ENCODE measurements at places on chromosomes 2 and 18.

DNA sequence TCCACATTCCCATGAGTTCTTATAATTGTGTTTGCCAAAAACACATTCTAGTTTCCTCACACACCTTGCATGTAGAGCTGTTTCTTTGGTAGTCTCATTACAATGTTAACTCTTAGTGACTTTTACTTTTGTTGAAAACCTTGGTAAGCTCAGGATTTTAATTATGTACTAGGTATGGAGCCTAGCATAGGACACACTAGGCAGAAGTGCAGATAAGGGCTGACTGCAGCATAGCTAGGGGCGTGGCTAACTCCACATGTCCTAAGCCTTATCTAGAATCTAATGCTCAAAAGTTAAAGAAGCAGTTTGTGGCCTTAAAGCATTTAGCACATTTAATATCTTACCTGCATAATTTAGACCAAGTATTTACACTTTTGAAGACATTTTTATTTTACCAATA is 153.7 kb upstream of the FBXO11 start:
- DNase-seq: no peak

- DNase-seq: no peak
Measured at GRCh38 chr2:11835403-11835802, 89.0 kb downstream of the LPIN1 start.

DNA sequence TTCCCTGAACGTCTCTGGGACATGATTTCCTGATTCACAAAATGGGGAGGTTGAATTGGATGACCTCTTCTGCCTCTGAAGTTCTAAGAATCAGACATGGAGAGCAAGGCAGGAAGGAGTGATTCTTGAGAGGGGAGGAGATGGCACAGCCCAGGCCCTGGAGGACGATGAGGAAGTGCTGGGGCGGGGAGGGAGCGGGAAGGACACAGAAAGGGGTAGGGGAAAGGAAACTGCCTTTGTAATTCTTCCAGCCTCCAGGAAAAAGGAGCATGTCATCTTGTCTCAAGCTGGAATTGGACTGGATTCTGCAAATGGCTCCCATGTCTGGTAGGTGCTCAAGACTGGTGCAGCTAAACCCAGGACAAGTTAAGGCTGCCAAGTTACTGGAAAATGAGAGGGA is 97.0 kb upstream of the NCK2 start:
- DNase-seq: no peak

GRCh38 chr2:43114210-43114609 is 112.2 kb downstream of the ZFP36L2 start:
- DNase-seq: peak; percentile 96

GRCh38 chr2:121748202-121748601 is 7.2 kb upstream of the TSN start:
- peak; percentile 28 for DNase-seq

DNA sequence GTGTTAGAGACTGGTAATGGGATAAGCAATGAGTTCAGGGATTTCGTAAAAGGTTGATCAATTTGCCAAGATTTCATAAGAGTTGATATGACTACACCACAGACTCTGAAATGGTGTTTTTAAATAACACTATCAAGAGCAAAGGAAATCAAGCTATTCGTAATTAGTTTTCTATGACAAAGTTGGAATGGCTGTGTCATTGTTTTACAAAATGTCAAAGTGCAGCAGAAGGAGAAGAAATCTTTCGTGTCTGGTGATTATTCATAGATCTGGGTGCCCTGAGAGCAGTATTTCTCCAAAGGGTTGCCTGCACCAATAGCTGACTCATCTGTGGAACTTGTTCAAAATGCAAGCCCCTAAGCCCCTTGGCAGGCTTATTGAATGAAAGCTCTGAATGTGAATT is 70.1 kb downstream of the NABP1 start:
- no peak for DNase-seq

- no peak for DNase-seq
Measured at GRCh38 chr2:215028231-215028630, 110.2 kb downstream of the ABCA12 start.

GRCh38 chr2:20225294-20226151 is 593 bp upstream of the SDC1 start:
- DNase-seq: peak; percentile 60

- DNase-seq: no peak
Measured at GRCh38 chr18:32769586-32770053, 3.2 kb downstream of the KLHL14 start.

- no peak for DNase-seq
Measured at GRCh38 chr18:61975526-61976326, 82.9 kb upstream of the RNF152 start.

DNA sequence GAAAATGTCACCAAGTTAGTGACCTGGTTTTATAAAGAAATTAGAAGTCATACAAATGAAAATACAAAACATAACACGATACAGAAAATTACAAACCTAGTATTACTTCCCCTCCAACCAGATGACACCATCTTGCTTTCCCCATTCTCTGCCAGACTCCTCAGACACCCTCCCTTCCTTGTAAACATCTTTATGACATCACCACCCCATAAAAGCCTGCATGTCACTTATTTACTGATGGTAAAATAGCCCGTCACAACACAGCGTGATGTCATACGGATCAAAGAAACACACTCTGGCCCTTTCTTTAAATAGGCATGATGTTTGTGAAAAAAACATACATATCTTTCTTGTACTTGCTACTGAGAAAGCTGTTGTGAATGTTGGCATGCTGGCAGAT is 254.8 kb upstream of the SOX11 start:
- DNase-seq: no peak

GRCh38 chr2:119255760-119256581 is 32.3 kb downstream of the STEAP3 start:
- peak; percentile 92 for DNase-seq

GRCh38 chr2:129923265-129924091 is 56.0 kb upstream of the RAB6C start:
- DNase-seq: peak; percentile 36

DNA sequence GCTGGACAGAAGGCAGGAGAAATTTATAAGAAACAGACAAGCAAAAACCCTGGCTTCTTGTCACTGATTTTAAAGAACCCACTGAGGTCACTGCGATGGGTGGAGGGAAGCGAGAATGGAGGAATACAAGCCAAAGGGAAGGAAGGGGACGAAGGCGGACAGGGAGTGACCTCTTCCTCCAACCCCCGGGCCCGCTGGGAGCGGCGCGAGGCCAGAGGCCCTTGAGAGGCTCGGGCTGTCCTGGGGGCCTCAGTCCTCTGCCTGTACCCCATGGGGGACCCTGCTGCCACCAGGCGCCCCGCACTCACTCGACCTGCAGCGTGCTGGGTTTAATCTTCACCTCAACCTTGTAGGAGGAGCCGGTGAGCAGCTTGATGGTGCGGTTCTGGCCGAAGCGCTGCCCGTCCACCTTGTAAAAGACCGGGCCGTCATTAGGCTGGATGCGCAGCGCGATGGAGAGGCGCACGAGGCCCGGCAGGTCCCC is 793 bp downstream of the CNRIP1 start:
- peak; percentile 40 for DNase-seq

DNA sequence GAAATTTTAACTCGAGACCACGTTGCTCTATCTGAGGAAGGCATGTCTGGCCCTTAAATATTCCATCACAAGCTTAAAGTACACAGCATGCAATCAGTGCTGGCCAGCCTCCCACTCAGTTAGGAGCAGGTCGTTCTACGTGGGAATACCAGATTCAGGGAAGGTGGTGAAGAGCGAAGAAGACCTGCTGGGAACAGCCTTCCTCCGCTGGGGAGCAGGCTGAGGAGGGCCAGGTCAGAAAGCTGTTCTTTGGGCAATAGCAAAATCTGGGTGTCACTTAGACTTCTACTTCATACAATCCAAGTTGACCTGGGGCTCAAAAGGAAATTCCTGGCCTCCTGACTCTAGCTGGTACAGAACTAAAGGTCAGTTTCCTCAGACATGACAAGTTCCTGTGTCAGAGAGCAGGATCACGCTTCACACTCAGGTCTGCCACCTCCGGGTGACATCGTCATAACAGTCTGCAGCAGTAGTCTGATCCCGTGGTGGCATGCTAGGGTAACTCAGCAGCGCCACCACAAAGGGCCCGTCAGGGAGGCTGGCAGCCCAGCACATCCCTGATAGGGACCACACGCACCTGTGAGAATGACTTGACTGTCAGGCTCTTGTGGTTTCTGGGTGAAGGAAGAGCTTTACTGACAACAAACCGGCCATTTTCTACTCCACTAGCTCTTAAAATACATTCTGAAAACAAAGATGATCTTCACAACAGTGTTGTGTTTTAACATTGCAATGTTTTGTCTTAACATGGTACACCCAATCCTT is 35.2 kb upstream of the NAPG start:
- DNase-seq: no peak

- peak; percentile 86 for DNase-seq
Measured at GRCh38 chr2:74502720-74503505, 3.5 kb upstream of the LBX2 start.

- peak; percentile 48 for DNase-seq
Measured at GRCh38 chr2:673615-674320, 3.4 kb downstream of the TMEM18 start.

- DNase-seq: no peak
Measured at GRCh38 chr18:74356959-74357358, 41.3 kb downstream of the C18orf63 start.

GRCh38 chr2:101287303-101287702 is 21.2 kb downstream of the RNF149 start:
- no peak for DNase-seq

DNA sequence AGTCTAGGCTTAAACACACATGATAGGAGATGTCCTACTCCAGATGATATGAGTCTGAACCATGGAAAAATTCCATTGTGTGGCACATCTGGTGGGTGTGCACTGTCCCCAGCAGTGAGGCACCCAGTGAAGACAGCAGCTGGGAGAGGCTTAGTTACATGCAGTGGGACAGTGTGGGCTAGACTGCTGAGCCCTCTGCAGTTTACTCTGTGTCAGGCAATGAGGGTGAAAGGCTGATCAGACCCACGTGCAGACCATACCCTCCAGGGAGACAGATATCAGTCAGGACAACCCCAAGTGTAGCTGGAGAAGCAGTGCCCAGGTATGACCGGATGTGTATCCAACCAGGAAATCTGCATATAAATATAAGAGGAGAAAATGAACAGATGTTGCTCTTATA is 13.4 kb downstream of the IL37 start:
- DNase-seq: no peak

- no peak for DNase-seq
Measured at GRCh38 chr2:107024269-107024668, 138.3 kb upstream of the ST6GAL2 start.

- no peak for DNase-seq
Measured at GRCh38 chr2:104340162-104340561, 513.8 kb upstream of the POU3F3 start.

DNA sequence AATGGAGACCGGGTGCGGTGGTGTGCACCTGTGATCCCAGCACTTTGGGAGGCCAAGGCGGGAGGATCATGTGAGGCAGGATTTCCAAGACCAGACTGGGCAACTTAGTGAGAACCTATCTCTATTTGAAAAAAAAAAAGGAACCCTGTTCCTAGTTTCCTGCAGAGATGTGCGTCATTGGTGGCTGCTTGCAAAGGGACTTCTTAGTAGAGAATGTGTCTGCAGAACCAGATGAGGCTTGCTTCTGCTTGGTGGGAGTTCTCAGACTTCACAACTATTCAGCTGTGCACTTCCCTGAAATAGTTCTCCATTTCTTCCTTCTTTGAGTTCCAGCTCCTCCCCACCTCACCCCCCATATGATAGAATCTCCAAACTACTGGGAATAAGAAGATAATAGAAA is 22.3 kb downstream of the ZCCHC2 start:
- no peak for DNase-seq

DNA sequence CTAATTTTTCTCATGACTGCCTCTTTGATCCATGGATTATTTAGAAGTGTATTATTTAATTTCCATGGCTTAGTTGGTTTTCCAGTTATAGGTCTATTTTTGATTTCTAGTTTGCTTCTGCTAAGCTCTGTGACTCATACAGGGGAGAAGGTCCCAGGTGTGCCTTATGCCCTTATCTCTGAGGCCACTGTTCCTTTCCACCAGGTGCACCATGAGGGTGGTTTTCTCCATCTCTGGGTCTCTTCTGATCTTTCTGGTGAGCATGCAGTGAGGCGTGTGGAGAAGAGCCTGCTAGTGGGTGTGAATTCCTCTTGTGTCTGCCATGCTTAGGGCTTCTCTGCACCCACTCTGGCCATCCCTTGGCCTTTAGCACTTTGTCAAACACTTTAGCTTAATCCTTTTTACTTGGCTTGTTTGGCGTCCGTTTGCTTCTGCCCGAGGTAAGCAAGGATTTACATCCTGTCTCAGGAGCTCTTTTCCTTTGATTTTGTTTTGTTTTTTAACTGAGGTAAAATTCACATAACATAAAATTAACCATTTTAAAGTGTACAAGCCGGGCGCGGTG is 129.8 kb upstream of the ARL4C start:
- DNase-seq: no peak

- no peak for DNase-seq
Measured at GRCh38 chr2:11750917-11751316, 4.5 kb downstream of the LPIN1 start.

DNA sequence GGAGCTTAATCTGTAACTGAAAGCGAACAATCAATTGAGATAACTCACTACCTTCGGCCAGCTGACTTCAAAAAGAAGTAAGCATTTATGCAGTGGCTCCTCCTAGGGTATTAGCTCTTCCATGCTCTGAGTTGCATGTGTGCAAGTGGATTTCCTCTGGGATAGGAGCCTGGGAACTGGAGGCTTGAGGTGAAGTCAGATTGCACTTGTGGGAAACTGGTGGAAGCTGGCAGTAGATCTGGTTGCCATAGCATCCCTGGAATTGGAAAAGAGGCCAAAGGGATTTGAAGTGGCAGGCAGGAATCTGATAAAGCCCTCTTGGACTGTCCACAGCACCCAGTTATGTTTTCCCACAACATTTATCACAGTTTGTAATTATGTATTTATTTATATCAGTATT is 50.6 kb upstream of the FMNL2 start:
- no peak for DNase-seq

- DNase-seq: no peak
Measured at GRCh38 chr2:81355436-81355835, 1050.9 kb upstream of the LRRTM1 start.

DNA sequence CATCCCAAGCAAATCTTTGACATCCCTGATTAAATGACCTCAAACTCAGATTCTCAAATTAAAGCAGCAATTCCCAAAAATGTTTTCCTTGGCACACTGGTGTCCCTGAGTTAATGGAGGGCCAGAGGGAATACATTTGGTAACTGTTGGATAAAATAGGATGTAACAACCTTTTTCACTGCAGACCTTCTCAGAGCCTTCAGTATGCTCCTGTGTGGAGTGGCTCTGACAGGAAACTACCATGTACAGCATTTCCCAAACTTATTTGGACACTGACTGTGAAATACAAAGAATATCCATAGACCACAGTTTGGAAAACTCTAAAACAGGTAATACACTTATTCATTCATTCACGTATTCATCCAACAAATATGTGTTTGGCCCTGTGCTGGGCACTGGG is 91.8 kb downstream of the TFCP2L1 start:
- no peak for DNase-seq

GRCh38 chr2:56291711-56292110 is 107.9 kb downstream of the CCDC85A start:
- DNase-seq: no peak

GRCh38 chr2:12514631-12515437 is 201.9 kb upstream of the TRIB2 start:
- no peak for DNase-seq

- DNase-seq: peak; percentile 38
Measured at GRCh38 chr2:85760371-85760770, 6.6 kb downstream of the ATOH8 start.

- no peak for DNase-seq
Measured at GRCh38 chr2:233821196-233821595, 33.1 kb downstream of the HJURP start.

GRCh38 chr18:48002933-48003365 is 72.5 kb upstream of the SMAD2 start:
- DNase-seq: peak; percentile 78

- DNase-seq: no peak
Measured at GRCh38 chr2:240077442-240077841, 24.1 kb upstream of the OR6B3 start.

- DNase-seq: no peak
Measured at GRCh38 chr2:223418131-223418530, 184.0 kb downstream of the SCG2 start.
